ENCODE measurements at places on chromosomes 11 and 22.

GRCh38 chr11:24848857-24849256, 352.0 kb downstream of the LUZP2 start:
- no peak for DNase-seq

GRCh38 chr11:60984149-60984548, 12.7 kb downstream of the CD6 start:
- DNase-seq: no peak

DNA sequence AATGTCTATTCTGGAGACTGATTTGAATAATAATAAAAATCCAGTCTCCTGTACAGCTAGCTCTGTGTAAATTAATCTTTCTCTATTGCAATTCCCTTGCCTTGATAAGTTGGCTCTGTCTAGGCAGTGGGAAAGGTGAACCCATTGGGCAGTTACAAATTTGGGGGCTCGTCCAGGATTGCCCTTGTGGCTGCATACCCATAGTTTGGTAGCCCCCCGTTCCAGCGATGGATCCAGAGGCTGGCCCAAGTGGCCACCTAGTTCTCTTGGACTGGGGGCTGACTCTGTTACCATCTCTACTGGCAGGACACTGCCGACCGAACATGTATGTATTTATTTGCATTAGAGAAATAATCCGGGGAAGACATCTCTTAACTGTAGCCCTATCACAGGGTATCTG, 326.2 kb upstream of the PDGFD start:
- DNase-seq: no peak

- no peak for DNase-seq
These were observed 17.8 kb upstream of the ST14 start for GRCh38 chr11:130141561-130142341.

GRCh38 chr11:62710001-62710345, 2.5 kb downstream of the GNG3 start:
- no peak for DNase-seq
